ENCODE measurements at places on chromosomes 3 and 15.

GRCh38 chr3:88336894-88337293 is 187.1 kb downstream of the C3orf38 start:
- no peak for DNase-seq

DNA sequence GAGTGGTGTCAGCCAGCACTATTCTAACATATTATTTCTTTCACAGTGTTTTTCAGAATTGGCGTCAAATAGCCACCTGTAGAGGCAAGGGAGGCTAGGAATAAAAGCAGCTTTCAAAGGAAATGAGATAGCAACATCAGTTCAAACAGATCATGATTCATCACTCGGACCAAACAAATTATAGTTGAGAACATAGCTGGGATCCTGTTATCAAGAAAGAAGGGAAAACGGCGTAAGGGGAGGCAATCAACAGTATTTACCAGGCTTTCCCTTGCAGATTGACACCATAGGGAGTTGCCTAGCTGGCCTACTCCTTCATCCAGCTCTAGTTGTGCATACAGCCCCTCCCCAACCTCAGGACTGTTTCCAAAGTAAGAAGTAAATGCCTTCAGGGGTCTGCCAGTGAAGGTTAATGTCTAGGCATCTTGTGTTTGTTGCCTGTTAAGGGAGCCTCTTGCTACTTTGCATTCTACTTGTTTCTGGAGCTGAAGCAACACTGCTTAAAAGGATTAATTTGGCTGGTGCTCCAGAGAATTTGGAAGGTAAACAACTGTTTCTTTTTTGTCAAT is 286.5 kb downstream of the NSUN3 start:
- no peak for DNase-seq

GRCh38 chr15:42374810-42375209 is 15.5 kb downstream of the CAPN3 start:
- no peak for DNase-seq

GRCh38 chr3:59762941-59763340 is 713.1 kb upstream of the CFAP20DC start:
- no peak for DNase-seq

- DNase-seq: peak; percentile 39
Measured at GRCh38 chr3:89227218-89227617, 119.8 kb downstream of the EPHA3 start.

- no peak for DNase-seq
Measured at GRCh38 chr3:46371519-46372340, 984 bp downstream of the CCR5 start.

GRCh38 chr3:129602309-129602708 is 4.2 kb downstream of the PLXND1 start:
- no peak for DNase-seq

DNA sequence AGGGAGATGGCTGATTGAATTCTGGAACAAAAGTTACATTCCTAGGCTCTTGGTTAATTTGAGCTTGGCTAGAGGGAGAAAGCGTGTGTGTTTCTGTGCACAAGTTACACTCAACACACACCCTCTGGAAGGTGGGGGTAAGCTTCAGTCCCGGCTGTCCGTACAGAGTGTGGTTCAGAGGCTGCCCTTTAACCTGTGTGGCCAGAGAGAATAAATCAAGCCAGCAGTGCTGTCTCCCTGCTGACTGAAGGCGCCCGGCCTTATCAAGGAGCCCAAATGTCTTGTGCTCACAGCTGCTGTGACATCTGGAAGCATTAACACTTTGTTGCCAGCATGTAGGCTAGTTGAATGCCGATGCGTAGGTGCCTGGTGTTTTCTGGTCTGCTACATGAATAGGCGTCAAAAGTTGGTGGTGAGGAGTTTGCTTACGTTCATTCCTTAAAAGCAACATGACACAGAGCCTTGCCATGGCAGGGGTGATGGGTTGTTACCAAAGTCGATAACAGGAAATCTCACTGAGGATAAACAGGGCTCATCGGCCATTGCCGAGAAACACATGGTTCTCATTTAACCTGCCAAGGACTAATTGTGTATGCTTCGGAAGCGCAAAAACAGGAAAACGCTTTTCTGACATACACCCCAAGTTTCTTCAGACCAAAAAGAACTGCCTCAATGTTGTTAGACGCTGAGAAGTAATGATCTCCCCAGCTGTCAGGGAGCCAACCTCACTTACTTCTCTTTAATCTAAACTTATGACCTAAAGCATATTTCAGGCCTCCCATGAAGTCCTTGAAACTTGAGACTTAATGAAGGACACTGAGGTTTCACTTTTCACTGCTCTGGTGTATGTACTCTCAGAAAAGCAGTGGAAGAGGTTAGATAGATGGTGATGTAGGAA is 95.8 kb upstream of the CTDSPL start:
- DNase-seq: peak; percentile 40

DNA sequence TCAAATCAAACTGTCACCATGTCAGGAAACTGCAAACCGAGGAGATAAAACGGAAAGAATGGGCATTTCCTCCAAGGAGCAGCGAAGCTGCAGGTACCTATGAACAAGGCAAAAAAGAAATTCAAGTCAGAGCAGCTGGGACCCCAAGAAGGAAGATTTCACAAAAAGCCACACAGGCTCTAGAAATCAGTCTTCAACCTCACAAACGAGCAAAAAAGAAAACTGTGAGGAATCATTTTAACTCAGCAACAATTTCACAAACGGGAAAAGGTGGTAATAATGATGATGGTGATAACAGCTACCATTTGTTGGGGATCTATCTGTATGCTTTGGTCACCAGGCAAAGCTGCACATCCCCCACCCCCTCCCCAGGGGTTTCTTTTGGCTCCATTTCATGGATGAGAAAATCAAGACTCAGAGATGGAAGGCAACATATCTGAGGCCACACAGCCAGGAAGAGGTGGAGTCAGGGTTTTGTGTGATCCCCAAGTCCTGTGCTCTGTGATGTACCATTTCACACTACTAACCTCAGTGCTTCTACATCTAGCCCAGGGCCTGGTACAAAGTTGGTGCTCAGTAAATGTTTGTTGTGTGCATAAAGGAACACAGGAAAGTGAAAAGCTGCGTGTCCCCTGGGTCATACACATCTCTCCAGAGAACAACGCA is 109.9 kb downstream of the IQSEC1 start:
- no peak for DNase-seq

DNA sequence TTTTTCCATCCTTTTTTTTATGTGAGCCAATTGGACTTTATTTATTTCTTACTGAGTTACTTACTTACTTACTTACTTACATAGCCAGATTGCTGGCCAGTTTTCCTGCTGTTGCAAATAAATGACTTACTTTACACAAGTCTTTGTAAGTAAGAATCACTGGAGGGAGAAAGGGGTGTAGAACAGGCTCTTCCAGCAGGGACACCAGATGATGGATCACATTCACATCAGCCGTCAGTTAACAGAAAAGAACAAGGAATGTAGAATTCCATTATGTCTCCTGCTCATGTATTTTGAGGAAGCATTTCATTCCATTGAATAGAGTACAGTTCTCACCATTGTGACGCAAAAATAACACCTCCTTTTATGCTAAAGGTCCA is 188.6 kb downstream of the FNDC3B start:
- no peak for DNase-seq

DNA sequence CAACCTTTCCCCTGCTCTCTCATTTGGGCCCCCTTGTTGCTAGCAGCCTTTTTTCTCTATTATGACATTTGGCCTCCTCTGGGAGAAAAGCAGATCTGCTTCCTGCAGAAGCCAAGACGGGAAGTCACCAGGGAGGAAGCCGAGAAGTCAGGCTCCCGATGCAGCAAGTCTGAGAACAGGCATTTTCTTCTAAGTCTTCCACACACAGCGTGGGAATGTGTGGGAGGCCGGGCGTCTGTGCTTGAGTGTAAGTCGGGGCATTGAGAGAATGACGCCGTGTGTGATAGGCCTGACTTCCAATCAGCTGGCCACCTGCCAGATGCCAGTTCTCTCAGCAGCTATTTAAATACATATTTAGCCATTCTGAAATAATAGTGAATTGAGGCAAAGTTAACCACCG is 75.8 kb upstream of the FAM98B start:
- DNase-seq: peak; percentile 57

GRCh38 chr3:98018301-98018700 is 16.8 kb downstream of the GABRR3 start:
- no peak for DNase-seq

DNA sequence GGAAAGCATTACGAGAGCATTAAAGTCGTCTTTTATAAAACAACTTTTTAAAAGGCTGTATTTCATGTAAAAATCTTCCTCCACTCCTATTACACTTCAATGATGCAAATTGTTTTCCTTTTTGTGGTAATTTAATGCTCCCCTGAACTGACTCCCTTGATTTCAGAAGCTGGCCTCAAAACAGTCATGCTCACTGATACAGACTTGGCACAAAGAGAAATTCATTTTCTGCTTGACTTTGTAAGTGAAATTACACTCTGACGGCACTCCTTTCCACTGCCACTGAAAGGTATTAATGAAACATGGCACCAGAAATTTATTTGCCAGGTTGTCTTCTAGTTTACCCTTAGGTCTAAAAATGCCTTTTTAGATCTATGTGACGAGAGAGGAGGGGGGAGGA is 215.5 kb downstream of the LRRC3B start:
- no peak for DNase-seq

- DNase-seq: no peak
Measured at GRCh38 chr3:117790235-117790987, 1080.8 kb downstream of the TUSC7 start.

DNA sequence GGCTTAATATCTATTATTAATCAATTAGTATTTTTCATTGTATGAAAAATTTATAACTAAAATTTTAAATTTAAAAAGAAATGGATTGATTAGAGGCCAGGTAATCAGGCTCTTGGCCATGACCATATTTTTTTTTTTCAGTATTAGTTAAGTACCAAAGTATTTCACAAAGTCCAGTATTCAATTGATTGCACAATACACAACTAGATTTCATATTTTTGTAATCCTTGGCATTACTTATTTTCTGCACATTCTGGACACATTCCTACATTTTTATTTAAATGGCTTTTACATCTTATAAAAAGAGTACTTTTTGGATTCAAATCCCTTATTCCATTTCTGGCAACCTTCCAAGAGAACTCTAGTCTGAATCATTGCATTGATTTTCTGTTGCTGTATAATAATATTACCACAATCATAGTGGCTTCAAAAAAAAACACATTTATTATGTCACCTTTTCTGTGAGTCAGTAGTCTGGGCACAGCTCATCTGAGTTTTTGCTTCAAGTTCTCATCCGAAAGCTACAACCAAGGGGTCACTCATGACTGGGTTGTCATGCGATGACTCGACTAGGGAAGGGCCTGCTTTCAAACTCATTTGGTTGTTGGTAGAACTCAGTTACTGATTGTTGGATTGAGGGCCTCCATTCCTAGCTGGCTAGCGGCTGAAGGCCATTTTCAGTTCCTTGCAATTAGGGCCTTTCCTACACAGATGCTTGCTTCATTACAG is 90.7 kb downstream of the CNTN6 start:
- peak; percentile 91 for DNase-seq

DNA sequence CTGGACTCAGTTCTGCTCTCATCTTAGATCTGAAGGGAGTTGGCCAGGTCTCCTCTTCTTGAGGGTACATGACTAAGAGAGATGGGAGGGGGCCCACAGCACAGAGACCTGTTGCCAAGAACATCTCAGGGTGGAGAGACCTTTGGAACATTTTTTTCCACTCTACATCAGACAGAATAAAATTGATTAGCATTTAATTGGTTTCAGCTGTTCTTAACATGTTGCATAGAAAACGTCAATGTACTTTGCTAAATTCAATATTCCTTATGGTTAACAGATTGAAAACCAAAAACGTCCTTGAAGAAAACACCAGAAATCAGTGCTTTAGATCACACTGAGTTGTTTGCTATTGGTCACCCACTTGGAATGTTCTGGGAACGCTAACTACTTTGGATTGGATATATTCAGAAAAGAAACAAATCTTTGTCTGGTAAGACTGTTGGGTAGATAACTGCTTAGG is 36.4 kb upstream of the FSTL1 start:
- peak; percentile 84 for DNase-seq

GRCh38 chr3:41276191-41276590 is 76.9 kb downstream of the CTNNB1 start:
- DNase-seq: no peak

- peak; percentile 70 for DNase-seq
Measured at GRCh38 chr15:66566963-66567531, 1.2 kb upstream of the LCTL start.

GRCh38 chr15:63491116-63491827 is 13.1 kb upstream of the USP3 start:
- DNase-seq: no peak

DNA sequence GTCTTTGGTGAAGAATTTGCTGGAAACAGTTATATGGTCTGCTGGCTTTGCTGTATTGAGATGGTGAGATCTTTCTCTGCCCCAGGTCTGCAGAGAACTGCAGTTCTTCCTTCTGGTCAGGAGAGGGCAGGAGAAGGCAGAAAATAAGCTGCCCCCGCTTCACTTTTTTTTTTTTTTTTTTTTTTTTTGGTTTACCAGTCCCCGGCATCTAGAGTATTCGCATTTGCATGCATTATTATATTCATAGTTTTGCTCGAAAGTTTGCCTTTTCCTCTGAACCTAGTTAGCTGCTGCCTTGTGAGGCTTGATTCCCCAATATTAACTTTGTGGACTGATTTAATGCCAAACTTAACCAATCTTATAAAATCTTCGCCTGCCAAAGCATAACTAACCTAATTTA is 10.6 kb upstream of the PARL start:
- peak; percentile 68 for DNase-seq

DNA sequence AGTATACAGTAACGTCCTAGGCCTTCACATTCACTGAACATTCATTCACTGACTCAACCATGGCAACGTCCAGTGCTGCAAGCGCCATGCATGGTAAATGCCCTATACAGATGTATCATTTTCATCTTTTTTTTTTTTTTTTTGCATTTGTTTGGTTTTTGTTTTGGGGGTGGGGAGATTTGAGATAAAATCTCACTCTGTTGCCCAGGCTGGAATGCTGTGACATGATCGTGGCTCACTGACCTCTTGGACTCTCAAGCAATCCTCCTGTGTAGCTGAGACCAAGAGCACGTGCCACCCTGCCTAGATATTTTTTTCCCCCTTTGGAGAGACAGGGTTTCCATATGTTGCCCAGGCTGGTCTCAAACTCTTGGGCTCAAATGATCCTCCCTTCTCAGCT is 37.4 kb downstream of the SUSD5 start:
- DNase-seq: no peak

DNA sequence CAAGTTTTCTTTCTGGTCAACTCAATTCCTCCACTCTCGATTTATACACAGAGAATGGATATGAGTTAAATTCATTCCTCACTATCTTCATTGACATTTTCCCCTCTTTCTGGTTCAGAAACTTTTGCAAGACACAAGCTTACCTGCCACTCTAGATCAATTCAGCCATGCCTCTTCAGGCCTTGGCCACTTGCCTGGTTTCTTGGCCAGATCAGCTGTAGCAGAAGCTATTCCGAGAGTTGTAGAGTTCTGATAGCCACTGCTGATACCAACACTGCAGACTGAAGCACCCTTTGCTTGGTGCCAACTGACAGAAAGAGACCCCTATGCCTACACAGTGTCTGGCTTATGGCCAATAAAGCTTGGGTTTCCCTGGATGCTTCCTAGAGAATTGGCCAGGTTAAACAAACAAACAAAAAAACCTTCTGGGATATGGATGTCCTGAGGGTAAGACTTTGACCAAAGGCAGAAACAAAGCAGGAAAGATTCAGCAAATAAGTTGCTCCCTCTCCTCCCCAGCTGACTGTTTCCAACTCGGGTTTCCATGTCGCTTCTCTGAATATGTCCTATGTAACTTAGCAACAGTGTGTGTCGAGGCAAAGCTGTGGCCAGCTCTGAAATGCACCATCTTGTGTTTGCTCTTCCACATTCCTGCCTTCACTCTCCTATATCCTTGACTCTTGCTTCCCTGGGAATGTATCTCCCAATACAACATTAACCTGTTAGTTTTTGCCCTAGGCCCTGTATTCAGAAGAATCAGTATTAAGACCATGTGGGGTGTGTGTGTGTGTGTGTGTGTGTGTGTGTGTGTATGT is 521.6 kb downstream of the EPHA3 start:
- no peak for DNase-seq
